ENCODE measurements at places on chromosomes 1 and 21. TPM values are rescaled to one million over a fixed set of nuclear protein-coding genes. Genes with fewer than 3 reads are reported as not detected.

Gene KRTAP10-8
- total RNA-seq, result not detected

Gene PSEN2
- 3.7 TPM for total RNA-seq

Gene KRTAP12-4
- not detected for total RNA-seq

- H3K4me1 ChIP-seq, result no peaks in the 10 kb centered on the region
- H3K27ac ChIP-seq, result no peak overlapping the region
- no peak overlapping the region for H3K4me3 ChIP-seq
- no peak for DNase-seq
- H3K36me3 ChIP-seq, result peaks cover 3% of the 10 kb centered on the region
These were observed 24.0 kb upstream of the DENND1B start for GRCh38 chr1:197799271-197799670.

GRCh38 chr1:91779548-91780021 lies 106.4 kb downstream of the TGFBR3 start:
- DNase-seq, result no peak
- no peaks in the 10 kb centered on the region for H3K36me3 ChIP-seq
- no peak overlapping the region for H3K27ac ChIP-seq
- no peaks in the 10 kb centered on the region for H3K27me3 ChIP-seq
- no peak overlapping the region for H3K4me3 ChIP-seq
- peaks cover 6% of the 10 kb centered on the region for H3K4me1 ChIP-seq

DNA sequence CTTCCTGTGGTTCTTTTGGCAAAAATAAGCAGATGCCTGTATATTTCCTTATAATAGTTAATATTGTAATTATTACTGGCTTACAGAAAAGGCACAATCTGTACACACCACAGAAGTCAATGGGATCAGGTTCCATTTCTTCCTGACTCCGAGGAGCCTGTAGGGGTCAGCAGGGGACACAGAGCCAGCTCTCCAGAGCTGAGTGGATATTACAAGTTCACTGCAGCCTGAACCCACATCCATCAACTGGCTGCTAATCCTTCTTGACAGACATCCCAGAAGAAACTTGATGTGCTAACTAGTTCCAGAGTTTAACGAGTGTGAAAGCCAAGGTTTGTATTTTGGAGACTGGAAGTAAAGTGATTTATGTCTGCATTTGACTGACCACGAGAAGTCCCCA lies 203.8 kb downstream of the LMX1A start:
- H3K27ac ChIP-seq, result no peak overlapping the region
- H3K4me1 ChIP-seq, result no peaks in the 10 kb centered on the region
- no peaks in the 10 kb centered on the region for H3K27me3 ChIP-seq

- DNase-seq, result no peak
- no peak overlapping the region for H3K27ac ChIP-seq
- no peaks in the 10 kb centered on the region for H3K4me1 ChIP-seq
- H3K27me3 ChIP-seq, result peaks cover 1% of the 10 kb centered on the region
These were observed 176.0 kb downstream of the C1orf21 start for GRCh38 chr1:184562806-184563205.
